ENCODE measurements at places on chromosomes 7 and 10.
A peak's percentile ranks its signal among the peaks of the same experiment; 100 is the strongest.

- no peak for DNase-seq
Measured at GRCh38 chr10:105843786-105844185, 1202.7 kb downstream of the SORCS3 start.

GRCh38 chr10:50883629-50884028 lies 1.8 kb downstream of the A1CF start:
- no peak for DNase-seq

DNA sequence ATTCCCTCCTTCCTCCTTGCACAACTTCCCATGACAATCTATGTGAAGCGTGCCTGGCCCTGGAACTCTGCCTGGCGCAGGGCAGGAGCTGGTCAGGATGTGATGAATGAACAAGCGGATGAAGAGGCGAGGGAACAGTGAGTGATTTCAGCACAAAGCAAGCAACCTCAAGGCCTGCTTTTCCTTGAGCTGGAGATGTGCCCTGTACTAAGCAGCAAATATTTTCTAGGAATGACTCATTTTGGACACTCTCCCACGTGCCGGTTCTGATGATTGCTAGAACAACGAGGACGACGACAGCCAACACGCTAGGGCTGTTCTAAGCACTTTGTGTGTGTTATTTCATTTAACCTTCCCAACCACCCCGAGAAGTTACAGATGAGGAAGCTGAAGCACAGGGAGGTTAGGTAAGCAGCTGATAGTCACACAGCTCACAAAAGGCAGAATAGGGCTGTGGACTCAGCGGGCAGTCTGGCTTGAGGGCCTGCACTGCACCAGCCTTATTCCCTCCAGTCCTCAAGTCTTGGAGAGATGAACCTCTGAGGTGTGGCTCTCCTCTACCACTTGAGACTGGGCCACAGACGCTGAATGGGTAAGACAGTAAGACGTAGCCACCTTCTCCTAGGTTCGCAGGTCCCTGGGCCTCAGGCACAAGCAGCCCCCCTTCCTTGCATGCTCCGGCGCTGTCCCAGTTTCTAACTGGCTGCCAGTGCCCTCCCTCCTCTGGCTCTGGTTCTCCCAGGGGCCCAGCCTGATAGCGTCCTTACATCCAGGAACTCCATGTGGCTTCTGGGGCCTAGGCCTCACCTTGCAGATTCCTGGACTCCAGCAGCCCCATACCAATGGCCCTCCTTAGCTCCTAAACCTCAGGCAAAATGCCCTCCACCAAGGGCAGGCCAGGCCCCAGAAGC lies 59.0 kb downstream of the YKT6 start:
- peak; percentile 82 for DNase-seq

DNA sequence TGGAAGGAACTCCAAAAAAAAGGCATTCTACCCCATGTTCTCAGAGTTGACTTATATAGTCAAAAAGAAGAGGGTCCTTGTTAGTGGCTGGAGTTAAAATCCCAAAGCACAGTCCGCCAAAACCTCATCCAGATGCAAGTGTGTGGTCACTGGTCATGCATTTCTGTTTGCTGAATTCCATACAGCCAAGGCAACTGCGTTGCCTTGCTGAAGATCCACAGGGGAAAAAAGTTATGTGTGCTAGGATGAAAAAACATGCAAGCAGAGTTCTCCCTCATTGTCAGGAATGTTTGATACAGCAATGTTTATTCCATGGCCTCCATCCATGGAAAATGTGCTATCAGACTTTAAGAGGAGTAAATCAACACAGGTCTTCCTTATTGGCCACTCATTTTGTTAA lies 213.1 kb downstream of the CREB5 start:
- DNase-seq: no peak

DNA sequence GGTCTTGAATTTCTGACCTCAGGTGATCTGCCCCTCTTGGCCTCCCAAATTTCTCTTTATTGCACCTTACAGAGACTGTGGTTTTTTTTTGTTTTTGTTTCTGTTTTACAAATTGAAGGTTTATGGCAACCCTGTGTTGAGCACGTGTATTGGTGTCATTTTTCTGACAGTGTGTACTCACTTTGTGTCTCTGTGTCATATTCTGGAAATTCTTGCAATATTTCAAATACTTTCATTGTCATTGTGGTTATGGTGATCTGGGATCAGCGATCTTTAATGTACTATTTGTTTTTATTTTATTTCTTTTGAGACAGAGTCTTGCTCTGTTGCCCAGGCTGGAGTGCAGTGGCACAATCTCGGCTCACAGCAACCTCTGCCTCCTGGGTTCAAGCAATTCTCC lies 89.8 kb downstream of the PRTFDC1 start:
- DNase-seq: no peak

GRCh38 chr10:44572146-44572545 lies 187.2 kb upstream of the CXCL12 start:
- DNase-seq: no peak

GRCh38 chr10:30062582-30062981 lies 3.2 kb upstream of the JCAD start:
- no peak for DNase-seq

GRCh38 chr7:152853236-152853635 lies 93.7 kb downstream of the ACTR3B start:
- DNase-seq: no peak

GRCh38 chr10:90920986-90921666 lies at the start of gene ANKRD1:
ANKRD1 (minus strand) TSS chr10:90921087; CDS start chr10:90921027, 60 bp downstream.
- no peak for DNase-seq

DNA sequence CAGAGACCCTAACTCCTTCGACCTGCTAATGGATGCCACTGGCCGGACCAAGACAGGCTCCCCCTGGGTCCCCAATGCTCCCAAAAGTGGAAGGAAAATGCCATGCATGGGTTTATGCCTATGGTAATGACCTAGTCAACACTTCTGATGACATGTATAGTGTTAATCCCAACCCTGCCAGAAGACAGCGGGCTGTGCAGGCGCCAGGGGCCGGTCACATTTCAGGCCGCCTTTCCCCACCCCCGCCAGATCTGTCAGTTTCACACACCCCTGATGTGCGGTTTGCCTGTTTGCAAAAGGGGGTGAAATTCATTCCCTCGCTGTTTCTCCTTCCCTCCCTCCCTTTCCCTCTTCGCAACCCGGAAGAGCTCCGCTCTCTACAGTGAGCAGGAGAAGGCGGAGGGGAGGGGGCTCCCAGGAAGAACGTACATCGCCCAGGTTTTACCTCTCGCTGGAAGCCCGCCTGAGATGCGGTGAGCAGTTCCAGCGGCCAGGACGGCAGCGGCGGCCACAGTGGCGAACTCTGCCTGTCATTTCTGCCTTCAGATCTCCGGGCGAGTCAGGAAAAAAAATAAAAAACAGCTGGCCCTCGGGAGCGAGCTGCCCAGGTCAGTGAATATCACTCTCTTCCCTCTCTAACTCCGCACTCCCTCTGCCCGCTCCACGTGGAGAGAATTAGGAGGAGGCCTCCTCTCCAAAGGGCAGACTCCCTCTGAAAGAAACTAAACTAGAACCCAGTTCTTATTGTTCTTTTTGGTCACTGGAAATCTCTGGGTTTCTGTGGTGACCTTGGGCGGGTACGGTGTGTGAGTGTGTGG lies 9.4 kb upstream of the GATA3 start:
- DNase-seq: no peak

DNA sequence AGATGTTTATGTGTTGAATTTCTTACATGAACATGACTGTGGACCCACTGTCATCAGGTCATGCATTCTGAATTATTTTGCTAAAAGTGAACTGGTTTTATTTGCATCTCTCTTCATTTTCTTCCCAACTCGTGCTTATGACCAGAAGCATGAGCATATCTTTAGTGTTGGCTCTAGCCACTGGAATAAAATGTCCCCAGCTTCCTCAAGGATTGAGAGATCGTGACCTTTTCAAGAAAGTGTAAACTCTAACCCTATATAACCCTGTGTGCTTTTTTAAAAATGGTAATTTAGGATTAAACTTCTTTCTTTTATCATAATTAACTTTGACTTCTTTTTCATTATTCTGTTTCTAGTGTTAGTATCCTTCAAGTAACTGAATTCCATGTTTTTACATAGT lies 55.5 kb downstream of the VTI1A start:
- DNase-seq: no peak

GRCh38 chr10:124520558-124521428 lies 59.2 kb downstream of the LHPP start:
- DNase-seq: no peak

GRCh38 chr10:44850356-44850934 lies 60.7 kb upstream of the TMEM72 start:
- DNase-seq: no peak

GRCh38 chr7:97422046-97422445 lies 304.5 kb downstream of the SDHAF3 start:
- no peak for DNase-seq

GRCh38 chr10:15329437-15329836 lies 41.7 kb downstream of the FAM171A1 start:
- no peak for DNase-seq

GRCh38 chr7:41940760-41941343 lies 238.0 kb upstream of the INHBA start:
- no peak for DNase-seq

- DNase-seq: no peak
Measured at GRCh38 chr10:131733596-131733995, 167.2 kb upstream of the PPP2R2D start.

DNA sequence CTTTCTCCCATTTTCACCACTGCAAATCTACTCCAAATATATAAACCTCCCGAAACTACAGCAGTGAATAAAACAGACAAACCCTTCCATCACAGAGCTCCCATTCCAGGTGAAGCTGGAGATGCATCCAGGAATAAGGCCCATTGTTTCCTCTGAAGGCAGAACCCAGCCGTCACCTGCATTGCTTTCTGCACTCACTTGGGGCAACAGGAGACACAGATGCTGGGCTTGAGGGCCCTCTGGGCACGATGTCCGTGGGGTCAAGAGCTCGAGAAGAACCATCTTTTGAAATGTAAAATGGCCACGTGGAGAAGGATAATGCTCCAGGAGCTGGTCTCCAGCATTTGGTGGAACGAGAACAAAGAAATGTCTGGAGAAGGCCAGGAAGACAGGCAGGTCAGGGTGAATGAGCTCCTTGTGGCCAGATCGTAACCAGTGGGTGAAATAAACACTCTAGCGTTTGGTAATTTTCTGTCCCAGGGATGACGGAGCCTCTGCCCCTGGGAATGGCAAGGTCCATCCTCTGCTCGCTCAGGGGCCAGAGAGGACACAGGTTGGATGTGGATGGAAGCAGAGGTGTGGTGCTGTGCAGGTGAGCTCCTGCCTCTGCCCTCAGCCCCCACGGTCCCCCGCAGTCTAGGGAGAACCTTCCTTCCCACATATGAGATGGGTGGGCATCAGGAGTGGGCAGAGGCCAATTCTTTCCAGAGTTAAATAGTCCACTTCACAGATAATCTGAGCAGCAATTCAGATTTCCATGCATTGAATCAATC lies 556.1 kb downstream of the DNAJB6 start:
- no peak for DNase-seq

DNA sequence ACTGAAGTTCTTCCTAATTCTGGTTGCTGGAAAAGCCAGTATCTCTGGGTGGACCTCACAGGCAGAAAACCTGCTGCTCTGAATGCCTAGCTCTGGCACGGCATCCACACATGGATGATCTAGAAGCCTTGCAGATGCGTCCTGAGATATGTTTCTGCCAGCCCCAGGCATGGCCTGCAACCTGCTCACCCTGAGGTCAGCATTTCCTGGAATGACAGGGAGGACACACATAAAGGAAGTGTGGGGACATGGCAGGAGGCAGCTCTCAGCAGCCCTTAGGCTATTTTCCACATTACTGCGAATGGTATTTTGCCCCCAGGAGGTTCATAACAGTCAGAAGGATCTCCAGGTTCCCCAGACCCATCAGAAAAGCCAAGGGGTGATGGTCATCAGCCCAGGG lies 23.2 kb downstream of the PLXNA4 start:
- DNase-seq: no peak

GRCh38 chr7:22137026-22137425 lies 191.3 kb upstream of the CDCA7L start:
- DNase-seq: no peak

- DNase-seq: no peak
Measured at GRCh38 chr7:96789914-96790313, 80.3 kb upstream of the SEM1 start.

DNA sequence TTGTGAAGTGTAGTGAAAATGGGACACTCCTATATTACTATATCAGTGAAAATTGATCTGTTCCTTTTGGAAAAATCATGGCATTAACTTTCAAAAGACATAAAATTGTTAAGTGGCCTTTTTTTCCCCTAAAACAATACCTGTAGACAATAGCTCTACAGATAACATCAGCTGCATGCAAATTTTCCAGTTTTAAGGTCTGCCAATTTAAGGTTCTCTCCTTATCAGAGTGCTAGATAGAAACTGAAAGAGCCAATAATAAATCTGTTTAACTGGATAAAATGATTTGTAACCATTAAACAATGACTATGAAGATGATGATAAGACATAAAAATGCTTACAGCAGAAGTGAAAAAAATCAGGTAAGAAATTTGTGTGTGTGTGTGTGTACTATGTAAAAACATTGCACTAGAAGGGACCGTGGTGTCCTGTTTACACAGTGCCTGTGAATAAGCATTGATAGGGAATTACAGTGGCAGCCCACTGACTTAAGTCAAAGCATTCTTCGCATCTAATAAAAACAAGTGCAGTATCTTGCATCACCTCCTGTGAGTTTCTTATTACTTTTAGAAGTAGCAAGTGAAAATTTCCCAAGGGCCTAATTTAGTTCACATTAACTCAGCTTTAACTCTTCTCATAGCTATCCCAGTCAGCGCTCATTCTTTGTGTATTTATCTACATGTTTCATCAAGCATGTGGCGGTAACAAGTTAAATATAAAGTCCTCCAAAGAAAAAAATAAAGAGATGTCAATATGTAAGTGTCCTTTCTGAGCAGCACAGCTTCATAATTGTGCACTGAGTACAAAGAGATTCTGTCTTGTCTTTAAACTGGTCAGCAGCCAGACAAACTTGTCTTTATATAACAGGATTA lies 261.9 kb downstream of the ARL4A start:
- DNase-seq: no peak

GRCh38 chr7:27941522-27941921 lies 201.6 kb downstream of the TAX1BP1 start:
- no peak for DNase-seq

DNA sequence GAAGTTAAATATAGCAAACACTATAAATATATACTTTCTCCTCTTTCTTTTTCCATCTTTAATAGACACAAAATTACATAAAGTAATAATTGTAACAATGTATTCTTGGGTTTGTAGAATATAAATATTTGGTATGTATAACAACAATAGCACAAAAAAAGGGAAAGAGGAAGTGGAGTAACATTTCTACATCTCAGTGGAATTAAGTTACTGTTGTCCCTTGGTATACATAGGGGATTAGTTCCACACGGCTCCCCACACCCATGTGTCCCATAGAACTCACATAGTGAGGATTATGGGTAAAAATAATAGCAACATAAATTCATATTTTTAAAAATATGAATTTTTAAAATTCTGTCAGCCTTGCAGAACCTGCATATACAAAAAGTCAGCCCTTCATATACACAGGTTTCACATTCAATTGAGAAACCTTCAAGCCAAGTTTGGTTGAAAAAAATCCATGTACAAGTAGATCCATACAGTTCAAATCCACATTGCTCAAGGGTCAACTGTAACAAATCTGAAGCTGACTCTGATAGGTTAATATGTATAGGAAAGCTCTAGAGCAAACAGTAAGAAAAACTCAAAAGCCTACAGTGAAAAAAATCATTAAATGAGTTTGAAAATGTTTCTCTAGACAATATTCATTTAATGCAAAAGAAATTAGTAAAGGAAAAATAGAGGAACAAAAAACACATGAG lies 92.4 kb downstream of the HYCC1 start:
- DNase-seq: no peak

Data from AG09319 (cell line).